ENCODE measurements at places on chromosomes 1 and 21.
A peak's percentile ranks its signal among the peaks of the same experiment; 100 is the strongest.

DNA sequence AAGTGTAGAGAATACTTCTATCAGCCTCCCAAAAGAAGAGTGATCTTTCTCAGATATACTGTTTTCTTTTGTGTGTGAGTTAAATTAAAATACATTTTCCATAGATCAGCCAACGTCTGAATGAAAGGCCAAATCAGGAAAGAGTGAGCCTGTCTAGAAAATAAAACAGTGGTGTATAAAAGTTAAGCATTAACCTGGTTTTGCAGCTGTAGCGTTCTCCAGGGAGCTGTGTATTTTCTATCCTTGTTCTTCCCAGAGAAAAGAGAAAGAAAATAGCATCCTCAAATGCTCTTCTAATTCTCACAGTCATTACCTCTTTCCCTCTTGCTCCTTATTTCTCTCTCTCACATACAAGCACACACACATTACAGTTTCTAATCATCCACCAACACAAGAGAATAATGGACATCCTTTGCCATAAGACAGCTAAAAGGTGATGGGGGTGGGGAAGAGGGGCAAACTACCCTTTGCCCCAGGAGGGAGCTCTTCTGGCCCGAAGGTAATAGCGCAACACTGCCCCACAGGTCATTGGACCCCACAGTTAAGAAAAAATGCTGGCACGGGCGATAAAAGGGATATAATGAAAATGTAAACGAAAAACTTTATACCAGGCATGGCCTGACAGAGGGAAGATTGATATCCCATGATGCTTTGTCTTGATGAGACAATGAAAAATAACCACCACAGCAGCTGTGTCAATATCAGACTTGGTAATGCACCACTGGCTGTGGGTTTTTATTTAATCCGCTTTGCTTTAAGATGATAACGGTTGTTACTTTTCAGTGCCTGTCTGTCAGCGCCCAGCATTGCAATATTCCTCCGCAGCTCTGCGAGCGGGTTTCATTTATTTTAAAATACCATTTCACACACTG, 150.3 kb downstream of the NUF2 start:
- no peak for DNase-seq

- no peak for DNase-seq
Measured at GRCh38 chr1:21149430-21149854, 27.3 kb downstream of the EIF4G3 start.

DNA sequence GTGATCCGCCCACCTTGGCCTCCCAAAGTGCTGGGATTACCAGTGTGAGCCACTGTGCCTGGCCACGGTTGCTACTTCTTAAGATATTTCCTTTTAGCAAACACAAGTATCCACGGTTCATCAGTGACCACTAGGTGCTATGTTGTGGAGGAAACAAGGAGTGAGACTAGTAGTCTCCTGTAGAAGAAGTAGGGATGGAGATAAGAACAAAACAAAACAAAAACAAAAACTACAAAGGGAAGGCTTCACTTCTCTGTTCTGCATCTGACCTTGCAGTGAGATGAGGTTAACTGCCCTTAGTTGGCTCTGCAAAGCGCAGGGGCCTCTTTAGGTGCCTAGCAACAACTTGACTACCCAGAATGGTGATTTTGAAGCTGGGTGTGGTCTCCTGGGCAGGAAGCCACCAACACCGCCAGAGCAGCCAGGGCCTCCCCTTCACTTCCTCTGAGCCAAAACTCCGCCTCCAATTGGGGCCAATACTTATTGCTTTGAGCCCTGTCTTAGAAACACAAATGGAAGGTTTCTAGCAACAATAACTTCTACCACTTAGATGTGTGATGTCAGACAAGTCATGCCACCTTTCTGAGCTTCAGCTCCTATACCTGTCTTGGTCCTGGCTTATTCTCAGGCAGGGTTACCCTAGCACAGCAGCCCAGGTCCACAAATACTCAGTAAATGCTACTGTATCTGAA, 12.8 kb upstream of the CDC42 start:
- peak; percentile 80 for DNase-seq

- no peak for DNase-seq
Measured at GRCh38 chr1:3465091-3465934, 10.8 kb downstream of the ARHGEF16 start.

DNA sequence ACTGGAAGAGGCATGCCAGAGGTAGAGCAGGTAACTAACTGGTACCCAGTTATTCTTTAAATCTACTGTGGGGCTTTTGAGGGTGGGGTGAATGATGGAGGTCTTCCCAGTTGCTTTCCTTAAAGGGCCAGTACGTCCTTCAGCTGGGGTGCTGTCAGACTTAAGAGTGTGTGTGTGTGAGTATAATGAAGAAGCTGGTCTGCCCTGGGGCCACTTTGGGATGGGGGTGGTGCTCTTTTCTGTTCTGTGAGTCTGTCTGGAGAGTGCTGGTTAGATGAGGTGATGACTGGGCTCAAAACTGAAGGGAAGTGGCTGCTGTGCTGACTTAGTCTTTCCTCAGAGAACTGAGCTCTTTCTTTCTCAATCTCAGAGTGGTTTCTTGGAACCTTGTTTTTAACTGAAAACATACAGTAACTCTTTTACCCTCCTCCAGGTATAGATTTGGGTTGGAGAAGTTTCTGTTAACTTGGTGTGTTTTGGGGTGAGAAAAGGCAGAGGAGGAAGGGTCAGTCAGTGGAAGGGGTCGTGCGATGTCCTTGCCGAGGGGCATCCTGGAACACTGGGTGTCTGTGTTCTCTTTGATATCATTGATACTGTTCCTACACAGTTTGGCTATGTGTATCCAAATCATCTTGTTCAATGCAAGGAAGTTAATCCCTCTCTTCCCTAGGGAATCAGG, 746 bp downstream of the MACF1 start:
- peak; percentile 63 for DNase-seq

DNA sequence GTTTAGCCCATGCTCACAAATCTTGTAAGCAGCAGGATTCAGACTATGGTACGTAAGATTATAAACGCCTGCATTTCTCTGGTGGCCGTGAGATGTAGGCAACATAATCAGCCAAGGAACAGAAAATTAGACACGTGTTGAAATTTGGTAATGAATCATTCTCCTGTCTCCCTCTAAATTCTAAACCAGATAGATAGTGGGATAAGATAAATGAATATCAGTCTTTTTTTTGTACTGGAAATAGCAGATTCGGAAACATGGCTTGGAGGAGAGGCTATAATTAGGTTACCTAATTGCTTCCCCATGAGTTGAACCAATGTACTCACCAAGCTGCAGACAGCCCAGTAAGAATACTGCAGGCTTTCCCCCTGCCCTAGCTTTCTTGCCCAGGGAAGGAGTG, 172.3 kb downstream of the TGFB2 start:
- no peak for DNase-seq

GRCh38 chr1:225877580-225877979, 4.6 kb downstream of the TMEM63A start:
- peak; percentile 39 for DNase-seq

DNA sequence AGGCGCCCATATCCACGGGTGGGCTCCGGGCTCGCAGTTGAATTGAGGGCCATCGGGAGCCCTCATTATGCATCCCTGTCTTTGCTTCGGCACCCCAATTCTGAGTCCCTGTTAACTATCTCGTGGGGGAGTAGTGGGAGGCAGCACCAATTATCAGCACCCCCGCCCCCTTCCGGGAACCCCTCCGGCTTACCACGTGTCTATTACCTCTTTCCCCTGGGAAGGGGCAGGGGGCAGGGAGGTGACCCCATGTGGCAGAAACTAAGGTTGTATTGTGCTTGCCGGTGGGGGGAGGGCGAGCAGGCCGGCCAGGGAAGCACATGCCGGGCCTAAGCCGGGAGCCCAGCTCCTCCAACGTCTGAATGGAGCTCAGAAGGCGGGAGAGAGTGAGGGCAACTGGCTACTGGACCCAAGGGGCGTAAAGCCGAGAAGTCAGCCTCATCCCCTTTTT, 1.0 kb downstream of the LIN28A start:
- DNase-seq, result no peak

- DNase-seq, result no peak
Measured at GRCh38 chr1:227035316-227035715, 95.2 kb downstream of the COQ8A start.

DNA sequence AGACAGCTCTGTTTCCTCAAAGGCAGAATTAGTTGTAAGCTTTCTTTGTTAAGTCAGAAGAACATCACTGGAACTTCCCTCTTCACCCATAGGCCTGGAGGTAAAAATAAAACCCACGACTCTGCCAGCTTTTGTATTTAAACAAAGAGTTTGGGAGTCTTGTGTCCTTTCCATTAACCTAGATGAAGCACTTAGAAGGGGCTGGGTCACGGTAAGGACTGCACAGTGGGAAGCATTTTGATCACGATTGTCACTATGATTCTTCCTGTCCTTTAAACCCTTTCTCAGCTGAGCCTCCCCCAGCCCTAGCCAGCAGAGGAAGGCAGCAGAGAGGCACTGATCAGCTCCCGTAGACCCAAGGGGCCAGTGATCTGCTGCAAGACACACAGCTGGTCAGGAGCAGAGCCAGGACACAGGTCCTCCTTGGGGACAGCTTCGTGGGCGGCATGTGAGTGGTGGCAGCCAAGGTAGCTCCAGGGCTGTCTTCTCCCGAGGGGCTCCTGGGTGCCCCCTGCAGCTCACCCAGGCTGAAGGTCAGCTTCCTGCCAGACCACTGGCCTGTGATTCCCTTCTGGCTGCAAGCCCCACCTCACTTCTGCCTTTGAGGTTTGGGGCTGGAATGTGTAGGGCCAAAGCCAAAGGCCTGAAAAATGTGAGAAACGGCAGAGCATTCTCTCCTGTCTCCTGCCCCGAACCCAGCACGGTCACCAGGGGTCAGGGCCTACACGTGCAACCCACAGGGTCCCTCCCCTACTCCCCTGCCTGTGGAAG, 4.0 kb upstream of the LAPTM5 start:
- no peak for DNase-seq

GRCh38 chr21:42844411-42845113, 34.8 kb downstream of the WDR4 start:
- peak; percentile 13 for DNase-seq

DNA sequence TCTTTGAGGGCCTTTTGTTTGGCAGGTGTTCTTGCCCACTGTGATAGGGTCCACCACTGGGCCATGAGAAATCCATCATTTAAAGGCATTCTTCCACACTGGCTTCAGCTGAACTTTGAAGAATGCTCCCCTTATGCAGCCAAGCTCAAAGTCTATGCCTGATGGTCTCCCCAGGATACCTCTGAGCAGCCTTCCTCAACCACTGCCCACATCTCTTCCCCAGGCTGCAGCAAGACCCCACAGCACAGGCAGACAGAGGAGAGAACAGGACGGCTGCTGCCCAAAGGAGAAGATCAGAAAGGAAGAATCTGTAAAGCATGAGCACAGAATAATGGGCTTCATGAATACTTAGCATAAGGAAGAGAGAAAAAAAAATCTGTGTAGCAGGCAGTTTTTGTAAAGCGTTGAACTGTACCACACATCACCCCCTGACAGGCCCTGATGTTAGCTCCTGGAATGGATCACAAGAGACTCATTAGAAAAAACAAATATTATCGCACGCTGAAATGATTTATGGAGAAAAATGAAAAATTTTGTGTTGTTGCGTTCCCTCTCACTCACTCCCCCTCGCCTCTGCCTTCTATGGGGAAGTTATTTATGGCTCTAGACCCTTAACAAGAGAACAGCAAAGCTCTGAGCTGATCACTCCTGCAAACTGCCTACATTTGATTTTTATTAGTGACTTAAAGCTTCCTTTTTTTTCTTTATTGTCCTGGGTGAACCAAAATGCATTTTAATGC, 134.1 kb downstream of the TMEM53 start:
- no peak for DNase-seq

DNA sequence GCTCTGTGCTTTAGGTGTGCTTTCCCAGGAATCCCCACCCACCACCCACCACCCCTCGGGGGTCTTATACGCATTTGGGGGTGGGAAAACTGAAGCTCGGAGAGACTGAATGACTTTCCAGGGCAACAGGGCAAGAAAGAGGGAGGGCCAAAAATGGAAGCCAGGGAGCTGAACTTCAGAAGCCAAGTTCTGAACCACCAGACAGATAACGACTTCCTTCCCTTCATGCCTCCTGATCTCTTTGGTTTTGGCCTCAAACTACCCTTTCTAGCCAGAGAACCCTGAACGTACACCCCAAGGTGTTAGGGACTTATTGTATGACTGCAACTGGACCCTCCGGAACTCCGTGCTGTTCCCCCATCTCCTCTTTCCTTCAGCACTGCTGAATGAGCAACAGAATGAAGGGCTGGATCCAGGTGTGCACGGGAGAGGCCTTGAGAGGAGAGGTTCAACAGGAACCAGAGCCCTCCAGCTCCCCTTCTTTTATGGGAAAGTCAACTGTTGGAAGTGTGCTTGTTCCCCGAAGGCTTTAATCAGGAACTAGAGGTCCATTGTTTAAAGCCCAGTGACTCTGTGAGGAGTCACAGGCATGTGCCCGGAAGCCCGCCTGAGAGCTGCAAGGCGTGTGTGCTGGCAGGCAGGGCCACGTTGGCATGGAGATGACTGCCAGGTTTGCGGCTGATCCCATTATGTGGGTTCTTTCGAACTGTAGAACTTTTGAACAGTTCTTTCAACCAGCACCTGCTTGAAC, 3.1 kb downstream of the BACE2 start:
- DNase-seq, result no peak

DNA sequence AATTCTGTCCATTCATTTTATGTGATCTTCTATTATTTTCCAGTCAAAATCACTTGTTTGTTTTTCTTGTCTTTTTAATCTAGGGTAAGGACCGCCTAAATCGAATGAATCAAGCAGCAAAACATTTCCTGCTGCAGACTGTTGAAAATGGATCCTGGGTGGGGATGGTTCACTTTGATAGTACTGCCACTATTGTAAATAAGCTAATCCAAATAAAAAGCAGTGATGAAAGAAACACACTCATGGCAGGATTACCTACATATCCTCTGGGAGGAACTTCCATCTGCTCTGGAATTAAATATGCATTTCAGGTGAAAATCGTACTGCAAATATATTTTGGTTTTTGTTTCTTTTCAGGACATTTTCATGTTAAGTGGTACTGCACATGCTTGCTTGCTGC, 20.5 kb downstream of the CLCA4 start:
- DNase-seq, result no peak

DNA sequence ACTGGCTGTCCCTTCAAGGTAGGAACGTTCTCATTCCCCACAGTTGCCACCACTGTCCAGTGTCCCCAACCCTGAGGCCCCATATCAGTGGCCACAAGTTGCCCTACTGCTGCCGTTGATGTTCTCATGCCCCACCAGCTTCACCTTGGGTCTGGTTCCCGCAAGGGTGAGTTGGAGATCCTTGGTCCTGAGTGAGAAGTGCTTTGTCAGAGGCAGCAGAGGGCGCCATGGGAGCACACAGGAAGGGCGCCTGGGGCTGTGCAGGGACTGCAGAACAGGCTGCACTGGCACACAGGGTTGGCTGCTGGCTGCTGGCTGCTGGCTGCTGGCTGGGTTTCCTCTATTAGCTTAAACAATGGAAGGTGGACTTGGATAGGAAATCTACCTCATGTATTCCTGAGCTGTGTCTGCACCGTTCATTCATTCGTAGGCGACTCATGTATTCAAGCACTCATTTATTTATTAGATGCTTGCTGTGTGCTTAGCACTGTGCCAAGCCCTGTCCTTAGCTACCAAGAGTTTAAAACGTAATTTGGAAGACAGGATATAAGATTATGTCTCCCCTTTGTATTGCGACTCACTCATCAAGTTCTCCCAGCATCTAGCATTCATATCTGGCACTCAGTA, 2.1 kb upstream of the S100A9 start:
- no peak for DNase-seq

- DNase-seq, result no peak
Measured at GRCh38 chr1:214506972-214507431, 44.4 kb downstream of the PTPN14 start.

- no peak for DNase-seq
Measured at GRCh38 chr1:17538428-17539117, 925 bp upstream of the ARHGEF10L start.

Data from activated T-cell treated with anti-CD3 and anti-CD28 coated beads, Interleukin-2, amount 50 U/mL, for 1 hour (primary cell).